ENCODE measurements at places on chromosomes 3 and 15.

- DNase-seq: no peak
These were observed 66.2 kb downstream of the FEM1B start for GRCh38 chr15:68343579-68344225.

DNA sequence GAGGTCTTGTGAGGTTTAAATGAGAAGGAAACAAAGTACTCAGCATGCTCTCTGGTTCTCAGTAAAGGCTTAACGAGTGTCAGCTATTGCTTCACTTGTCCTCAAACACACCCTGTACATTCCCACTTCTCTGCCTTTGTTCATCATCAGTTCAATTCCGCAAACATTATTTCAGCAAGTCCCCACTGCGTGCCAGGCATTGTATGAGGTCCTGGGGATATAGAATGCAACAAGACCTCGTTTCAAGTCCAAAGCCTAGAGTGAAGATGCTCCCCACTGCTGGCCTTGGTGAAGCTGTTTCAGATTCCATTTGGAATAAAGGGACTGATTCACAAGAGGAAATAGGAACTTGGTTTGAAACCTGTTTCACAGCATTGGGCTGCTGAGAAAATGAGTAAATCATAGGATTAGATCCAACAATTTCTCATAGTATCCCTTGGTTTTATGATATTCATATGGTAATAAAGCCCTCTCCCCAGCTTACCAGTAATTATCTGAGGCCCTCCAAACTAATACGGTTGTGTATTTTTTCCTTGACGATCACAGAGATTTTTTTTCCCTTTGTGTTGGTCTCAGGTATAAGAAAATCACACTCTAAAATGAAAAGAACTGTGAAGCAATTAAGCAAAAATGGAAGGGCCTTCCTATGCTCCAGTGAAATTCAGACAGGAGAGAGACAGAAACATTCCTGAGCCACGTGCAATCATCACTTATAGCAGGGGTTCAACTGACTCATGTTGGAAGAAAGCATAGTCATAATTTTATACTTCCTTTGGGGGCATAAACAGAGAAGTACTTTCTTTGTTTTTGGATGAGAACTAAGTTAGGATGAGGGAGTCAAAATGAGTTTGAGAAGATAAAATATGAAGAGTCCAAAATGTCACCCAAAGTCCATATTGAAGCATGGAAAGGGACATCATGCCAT lies 258.6 kb downstream of the RORA start:
- DNase-seq: no peak

DNA sequence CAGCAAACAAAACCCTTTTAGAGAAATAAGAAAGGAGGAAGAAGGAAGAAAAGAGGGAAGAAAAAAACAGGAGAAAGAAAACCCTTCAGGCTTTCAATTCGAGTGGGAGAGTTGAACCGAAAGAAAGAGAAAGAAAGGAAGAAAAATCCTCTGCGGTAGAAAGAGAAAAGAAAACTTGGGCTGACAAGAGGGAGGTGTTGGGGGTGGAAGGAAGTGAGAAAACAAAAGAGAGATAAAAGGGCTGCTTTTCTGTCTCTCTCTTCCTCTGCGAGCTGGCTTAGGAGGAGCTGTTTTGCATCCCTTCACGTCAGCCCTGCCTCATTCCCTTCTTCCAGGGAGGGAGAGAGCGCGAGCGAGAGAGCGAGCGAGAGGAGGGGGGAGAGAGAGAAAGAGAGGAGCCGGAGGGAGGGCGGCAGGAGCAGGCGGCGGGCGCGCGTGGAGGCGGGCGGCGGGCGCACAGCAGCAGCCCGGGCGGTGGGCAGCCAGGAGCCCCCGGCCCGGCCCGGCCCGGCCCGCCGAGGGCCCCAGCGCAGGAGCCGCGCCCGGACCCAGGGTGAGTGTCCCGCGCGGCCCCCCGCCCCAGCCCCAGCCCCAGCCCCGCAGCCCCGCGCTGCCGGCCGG lies at the start of gene ZNF710:
Gene ZNF710 (plus strand): TSS at position 263 of the 621 bp plus-strand sequence. CDS start 65,814 bp downstream, outside the sequence.
- DNase-seq: no peak

- DNase-seq: no peak
These were observed 29.4 kb upstream of the ARID3B start for GRCh38 chr15:74511583-74511982.

DNA sequence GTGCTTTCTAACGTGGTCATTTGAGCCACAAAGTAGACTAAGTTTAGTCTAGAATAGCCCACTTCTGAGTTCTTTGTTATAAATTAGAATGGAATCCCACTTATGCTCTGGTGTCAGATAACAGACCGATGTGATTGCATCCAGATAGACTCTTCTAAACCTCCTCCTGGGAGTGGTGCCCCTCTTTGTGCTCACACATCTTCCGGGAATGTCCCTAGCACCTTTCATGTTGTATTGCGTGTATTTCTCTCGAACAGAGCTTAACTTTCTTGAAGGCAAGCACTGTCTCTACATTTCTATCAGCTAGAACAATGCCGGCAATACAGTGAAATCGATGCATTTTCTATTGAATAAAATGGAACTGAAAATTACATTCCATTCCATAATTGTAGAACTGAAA lies 23.0 kb downstream of the CP start:
- DNase-seq: no peak

DNA sequence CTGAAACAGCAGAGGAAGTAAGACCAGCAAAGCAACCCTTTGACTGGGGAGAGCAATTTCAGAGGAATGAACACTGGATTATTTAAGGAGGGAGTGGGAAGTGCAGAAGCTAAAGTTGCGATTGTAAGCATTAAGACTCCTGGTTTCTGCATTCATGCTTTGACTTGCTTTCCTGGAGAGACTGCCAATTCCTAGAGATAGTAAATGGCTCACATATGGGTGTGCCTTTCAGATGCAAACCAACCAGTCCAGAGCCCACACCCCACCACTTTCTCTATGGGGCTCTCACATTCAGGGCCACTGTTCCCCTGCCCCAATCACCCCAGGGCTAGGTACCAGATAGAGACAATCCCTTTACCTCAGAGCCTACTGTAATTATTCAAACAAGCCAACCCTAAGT lies 200.9 kb upstream of the EIF1B start:
- DNase-seq: no peak

DNA sequence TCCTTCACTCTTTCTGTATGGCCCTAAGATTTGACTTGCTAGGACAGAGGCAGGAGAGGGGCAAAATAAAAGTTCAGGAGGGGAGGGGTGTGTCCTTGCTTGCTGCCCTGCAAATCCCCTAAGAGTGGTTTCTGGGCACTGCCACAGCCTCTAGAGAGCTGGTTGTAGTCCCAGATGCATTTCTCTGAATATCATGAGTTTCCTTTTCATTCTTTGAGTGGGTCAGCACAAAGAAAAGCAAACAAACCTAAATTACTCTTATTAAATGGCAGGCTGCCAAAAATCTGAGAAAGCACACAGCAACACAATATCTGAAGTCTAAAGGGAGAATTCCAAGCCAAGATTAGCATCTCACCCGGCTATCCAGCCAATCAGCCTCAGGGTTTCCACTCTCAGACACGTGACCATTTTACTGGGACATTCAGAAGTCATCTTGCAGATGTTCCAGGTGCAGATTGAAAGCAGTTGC lies 919.3 kb downstream of the TUSC7 start:
- no peak for DNase-seq

- DNase-seq: no peak
These were observed 165.4 kb downstream of the MBNL1 start for GRCh38 chr3:152434142-152434541.

- no peak for DNase-seq
These were observed 286.2 kb upstream of the GPR149 start for GRCh38 chr3:154716170-154716569.

- DNase-seq: no peak
These were observed 18.2 kb downstream of the IDH2 start for GRCh38 chr15:90083954-90084607.

- no peak for DNase-seq
These were observed 10.4 kb upstream of the GREM1 start for GRCh38 chr15:32707436-32707835.

- DNase-seq: peak; percentile 66
These were observed 9.9 kb downstream of the TRAK1 start for GRCh38 chr3:42101048-42101447.

DNA sequence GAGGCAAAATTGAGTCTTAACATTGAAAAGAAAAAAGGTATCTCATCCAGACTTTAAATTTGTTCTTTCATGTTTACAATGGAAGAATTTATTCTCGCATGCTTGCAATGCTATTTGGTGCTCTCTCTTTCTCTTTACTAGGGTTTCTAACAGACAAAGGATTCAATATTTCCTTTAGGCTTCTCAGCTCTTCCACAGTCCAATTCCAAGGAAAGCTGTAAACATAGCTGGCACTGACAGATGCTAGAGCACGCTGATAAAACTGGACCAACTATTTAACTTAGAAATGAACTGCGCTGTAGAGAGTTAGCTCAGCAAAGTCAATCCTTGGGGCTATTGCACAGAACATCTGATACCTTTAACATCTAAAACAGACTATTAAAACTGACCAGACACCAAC lies 81.3 kb downstream of the PDZRN3 start:
- no peak for DNase-seq

GRCh38 chr3:138620431-138620830 lies 11.9 kb downstream of the FAIM start:
- no peak for DNase-seq

DNA sequence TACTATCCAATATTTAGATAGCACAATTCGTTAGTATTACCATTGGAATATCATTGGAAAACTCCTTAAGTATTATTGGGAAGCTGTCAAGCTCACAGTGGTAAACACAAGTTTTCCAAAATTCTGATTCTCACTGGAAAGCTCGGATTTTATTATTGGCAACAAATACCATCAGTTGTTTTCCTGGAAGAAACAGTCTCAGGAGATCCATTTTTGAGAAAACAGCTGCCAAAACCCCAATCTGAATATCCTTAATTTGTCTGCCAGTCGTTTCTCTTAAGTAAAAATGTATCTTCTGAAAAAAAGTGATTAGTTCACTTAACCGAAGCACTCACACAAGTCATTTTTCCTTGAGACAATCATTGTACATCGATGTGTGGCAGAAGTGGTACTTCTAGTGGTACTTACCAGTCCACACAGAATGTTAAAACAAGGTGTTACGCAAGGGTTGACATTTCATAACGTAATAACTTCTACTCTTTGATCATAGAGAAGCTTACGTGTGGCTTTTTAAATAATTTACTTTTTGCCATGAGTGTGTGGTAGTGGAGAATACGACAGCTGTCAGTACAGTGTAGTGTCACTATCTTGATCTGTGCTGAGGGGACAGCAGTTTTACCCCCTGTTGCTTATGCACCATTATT lies 74.9 kb downstream of the FAM43A start:
- no peak for DNase-seq

DNA sequence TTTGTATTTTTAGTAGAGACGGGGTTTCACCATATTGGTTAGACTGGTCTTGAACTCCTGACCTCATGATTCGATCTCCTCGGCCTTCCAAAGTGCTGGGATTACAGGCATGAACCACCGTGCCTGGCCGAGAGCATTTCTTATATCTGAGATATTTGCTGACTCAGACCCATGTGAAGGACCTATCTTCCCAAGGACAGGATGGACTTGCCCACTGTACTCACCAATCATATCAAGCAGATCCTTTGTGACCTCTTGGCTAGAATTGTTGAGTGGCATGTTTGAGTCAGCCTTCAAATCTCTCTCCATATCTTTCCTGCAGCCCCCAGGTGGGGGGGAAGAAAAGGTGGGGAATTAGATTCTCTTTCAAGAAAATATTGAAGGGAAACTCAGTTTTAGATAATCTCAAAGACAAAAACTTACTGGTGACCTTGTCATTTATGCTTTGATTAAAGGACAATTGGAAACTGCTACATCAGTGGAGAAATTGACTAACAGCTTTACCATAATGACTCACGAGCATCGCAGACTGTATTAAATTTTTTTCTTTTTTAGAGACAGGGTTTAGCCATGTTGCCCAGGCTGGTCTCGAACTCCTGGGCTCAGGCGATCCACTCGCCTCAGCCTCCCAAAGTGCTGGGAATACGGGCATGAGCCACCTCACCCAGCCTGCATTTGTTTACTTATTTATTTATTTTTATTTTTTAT lies 3.1 kb downstream of the C3orf62 start:
- DNase-seq: no peak

- no peak for DNase-seq
These were observed 22.2 kb upstream of the MAGEF1 start for GRCh38 chr3:184733971-184734608.

GRCh38 chr15:45719490-45719889 lies 84.7 kb downstream of the SQOR start:
- DNase-seq: no peak

GRCh38 chr15:26106556-26106955 lies 243.4 kb upstream of the ATP10A start:
- no peak for DNase-seq

DNA sequence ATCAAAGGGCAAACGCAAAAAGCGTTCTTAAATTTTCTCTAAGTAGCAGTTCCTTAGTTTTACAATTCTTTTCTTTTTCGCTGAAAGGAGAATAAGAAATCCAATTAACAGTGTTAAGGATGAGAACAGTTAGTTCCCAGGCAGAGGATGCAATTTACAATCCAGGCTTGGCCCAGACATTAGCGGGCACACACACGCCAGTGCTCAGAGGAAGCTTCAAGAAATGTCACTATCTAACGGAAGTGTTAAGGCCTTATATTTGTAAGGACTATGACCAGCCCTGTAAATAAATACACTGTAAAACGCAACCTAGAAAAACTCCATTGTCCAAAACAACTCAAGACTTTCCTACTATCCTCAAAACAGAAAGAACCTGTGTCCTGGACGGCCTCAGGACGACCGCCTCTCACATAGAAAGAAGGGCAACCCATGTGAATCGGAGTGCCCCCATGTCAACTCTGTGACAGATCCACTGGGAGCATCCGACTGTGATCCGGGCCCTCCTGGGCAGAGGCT lies 1.3 kb downstream of the ACAP2 start:
- DNase-seq: no peak
